ENCODE measurements at places on chromosomes 11 and 22.

GRCh38 chr11:32464078-32464477, 28.7 kb upstream of the WT1 start:
- DNase-seq = no peak

- DNase-seq = no peak
These were observed 3.3 kb upstream of the SHISA8 start for GRCh38 chr22:41917903-41918791.

GRCh38 chr22:39997939-39998726, 3.4 kb downstream of the FAM83F start:
- DNase-seq = no peak

DNA sequence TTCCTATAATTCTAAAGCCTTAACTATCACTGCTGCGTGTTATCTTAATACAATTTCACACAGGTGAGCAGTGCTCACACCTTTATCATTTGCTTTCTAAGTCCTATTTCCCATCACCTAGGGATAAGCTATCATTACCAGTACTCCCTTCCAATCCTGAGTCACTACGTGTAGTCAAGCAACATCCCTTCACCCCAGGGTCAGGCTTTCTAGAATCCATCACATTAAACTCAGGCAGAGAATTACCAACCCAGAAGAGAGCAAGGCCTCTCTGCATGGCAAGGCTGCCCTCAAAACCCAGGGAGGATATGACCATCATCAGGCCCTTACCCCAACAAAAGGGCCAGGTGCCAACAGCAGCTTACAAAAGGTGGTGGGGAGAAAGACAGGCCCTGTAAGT, 9.8 kb downstream of the PACSIN2 start:
- no peak for DNase-seq

- no peak for DNase-seq
These were observed 213.7 kb downstream of the CADM1 start for GRCh38 chr11:115290479-115290878.

DNA sequence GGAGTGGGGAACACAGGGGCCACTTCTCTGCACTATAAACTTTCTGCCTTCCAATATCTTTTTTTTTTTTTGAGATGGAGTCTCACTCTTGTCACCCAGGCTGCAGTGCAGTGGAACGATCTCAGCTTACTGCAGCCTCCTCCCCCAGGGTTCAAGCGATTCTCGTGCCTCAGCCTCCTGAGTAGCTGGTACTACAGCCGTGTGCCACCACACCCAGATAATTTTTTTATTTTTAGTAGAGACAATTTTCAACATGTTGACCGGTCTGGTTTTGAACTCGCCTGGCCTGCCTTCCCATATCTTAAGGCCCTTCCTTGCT, 1.7 kb downstream of the SLC3A2 start:
- peak; percentile 23 for DNase-seq

DNA sequence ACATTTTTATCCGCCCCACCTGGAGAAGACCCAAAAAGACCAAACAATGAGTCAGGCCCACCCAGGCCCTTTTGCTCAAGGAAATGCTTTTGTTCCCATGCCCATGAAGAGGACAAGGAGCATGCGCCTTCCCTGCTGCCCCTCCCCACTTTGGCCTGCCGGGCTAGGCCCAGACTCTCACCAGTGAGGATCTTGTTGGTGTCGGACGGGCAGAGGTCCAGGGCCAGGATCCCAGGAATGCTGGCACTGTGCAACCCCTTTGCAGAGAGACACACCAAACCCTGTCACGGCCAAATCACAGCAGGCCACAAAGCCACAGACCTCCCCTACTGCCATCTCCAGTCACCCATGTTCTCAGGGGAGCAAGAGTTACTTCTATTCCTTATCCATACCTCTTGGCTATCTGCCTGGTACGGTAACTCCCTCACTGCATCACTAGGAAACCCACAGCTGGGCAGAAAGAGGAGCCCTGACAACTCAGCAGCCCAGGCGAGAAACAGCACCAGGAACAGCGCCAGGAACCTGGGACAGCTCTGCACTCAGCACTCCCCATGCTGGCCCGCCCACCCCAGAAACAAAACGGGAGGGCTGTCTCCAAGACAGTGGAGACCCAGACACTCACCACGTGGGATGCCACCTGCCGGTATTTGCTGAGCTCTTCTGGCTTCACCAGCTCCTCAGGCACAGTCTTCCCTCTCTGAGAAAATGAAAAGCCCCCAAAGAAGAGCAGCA, 5.5 kb downstream of the PRPF19 start:
- DNase-seq = no peak

DNA sequence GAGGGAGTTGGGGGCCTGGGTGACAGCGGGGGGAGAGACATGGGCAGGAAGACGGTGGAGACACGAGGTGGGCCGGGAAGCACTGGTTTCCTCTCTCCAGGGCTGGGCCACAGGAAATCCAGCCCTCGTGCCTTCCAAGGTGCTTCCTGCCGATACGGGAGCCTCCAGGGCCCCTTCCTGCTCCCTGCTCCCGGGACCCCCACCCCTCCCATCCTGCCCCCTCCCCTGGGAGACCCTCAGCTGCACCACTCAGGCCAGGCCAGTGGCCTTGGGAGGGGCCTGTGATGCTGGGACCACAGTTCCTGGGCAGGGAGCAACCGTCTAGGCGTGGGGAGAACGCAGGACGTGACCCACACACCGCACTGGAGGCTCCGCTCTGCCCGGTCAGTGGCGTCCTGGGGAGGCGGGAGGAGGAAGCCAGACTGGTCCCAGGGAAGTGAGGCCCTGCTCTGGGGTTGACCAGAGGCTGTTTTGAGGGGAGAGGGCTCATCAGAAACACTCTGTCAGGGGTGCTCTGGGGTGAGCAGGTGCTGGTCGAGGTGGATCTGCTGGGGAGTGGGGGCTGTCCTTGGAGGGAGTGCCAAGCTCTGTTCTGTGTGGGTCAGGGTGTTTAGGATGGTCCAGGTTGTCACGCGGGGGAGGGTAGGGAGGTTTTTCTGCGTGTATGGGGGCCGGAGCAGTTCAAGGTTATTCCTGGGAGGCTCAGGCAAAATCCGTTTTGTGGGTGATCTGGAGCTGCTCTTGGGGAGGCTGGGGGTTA, at the start of gene SHANK3:
TSS of gene SHANK3 (plus strand) at position 353 of the 760 bp plus-strand sequence.
- DNase-seq = no peak

DNA sequence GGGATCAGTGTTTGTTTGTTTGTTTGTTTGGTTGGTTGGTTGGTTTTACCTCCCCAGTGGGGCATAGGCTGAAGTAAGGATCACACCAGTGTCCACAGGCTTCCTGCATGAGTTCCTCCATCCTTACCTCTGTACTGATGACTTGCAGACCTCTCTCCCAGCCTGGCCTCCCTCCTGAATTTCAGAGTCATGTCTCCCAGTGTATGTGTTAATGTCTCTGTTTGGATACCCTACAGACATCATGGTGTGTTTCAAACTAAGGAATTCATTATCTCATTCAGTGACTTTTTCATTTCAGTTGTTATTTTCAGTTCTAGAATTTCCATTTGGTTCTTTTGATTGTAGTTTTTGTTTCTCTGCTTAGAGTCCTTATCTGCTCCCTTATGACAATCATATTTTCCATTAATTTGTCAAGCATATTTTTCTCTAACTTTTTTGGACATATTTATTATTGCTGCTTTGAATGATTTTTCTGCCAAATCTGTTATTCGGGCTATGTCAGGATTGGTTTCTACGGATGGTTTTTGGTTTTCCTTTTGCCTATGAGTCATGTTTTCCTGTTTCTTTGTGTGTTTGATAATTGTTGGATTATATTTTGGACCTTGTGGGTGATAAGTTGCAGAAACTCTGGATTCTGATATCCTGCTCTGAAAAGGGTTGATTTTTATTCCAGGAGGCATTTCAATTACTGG, 23.6 kb downstream of the MYEOV start:
- DNase-seq = no peak

DNA sequence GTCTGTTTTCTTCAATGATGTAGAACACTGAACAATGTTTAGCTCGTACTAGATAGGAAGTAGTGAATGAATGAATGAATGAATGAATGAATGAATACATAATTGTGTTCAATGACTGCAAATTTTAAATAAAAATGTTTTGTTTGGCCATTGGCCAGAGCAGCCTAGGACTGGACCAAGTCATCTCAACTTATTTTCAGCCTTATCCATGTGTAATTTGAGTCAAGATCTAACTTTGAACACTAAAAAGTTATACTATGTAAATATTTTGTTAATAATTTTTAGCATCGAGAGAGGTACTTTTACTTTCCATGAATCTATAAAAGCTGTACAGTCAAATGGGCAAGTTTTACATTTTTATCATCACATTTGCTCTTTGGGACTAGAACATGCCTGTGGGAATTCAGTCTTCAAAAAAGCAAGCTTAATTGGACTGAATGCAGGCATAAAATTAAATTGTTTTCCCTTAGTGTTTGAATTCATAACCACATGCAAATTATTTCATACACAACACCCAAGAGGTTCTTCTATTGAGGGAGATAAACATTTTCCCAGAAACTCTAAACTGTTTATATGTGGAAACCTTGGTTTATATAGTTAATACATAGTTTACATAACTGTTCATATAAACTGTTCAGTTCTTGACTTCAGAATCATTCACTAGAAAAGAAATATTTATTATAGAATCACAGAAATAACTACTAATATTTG, 222.1 kb upstream of the ANO3 start:
- DNase-seq = no peak

- no peak for DNase-seq
These were observed 25.8 kb downstream of the YDJC start for GRCh38 chr22:21603973-21604372.

- DNase-seq = no peak
These were observed 7.2 kb downstream of the UPK3A start for GRCh38 chr22:45291931-45292290.

DNA sequence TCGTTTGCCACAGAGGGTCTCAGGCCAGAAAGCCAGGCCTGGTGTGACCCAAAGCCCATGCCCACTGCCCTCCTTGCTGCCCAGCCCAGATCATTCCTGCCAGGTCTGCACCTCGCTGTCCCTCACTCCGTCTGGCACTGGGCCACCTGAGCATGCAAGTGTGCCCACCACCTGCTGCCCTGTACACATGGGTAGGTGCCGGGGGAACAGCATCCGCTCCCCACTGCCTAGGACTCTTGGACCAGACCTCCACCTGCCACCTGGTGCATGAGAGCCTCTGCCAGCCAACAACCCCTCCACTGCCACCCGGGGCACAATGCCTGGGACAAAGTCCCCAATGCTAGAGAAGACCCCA, 12.5 kb downstream of the MGAT3 start:
- DNase-seq = no peak

DNA sequence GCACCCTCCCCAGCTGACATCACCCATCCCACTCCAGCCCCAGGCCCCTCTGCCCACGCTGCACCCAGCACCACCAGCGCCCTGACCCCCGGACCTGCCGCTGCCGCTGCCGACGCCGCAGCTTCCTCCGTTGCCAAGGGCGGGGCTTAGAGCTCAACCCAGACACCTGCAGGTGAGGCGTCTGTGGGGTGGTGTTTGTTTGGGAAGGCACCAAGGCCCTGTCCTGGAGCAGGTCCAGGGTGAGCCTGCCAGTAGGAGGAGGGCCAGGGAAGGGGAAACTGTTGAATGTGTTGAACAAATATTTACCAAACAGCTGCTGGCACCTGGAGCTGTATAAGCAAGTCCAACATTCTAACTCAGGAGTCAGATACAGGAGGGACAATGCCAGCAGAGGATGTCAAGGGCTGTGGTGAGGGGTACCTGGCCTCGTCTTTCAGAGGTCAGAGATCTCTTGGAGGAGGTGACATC, 3.1 kb downstream of the VEGFB start:
- no peak for DNase-seq

DNA sequence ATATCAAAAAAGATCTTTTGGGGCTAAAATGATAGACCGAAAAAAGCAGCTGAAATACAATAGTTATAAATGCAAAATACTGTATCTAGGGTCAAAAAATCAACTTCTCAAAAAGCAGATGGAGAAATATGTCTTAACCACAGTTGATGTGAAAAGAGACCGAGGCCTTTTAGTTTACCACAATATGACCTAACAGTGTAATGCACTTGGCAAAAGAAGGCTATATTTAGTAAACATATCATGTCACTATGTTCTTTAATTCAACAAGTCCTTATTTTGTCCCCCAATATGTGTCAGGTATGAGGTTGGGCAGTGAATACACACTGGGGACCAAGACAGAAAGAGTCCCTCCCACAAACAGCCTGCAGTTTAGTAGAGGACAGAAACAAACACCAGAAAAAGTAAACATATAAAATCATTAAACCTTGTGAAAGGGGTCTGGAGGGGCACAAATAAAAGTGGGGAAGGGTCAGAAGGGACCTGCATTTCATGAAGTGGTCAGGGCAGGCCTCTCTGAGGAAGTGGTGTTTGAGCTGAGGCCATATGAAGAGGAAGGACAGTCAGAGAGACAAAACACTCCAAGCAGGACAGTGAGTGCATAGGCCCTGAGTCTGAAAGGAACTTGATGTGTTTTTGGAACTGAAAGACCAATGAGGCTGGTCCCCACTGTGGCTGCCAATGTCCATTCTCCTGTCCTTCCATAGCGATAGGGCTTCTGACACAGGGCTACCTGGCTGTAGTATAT, 53.4 kb downstream of the LIF start:
- no peak for DNase-seq

- no peak for DNase-seq
These were observed 114.4 kb downstream of the MPPED1 start for GRCh38 chr22:43526117-43526655.

GRCh38 chr22:39343259-39344045, 6.3 kb upstream of the SYNGR1 start:
- DNase-seq = peak; percentile 67

Measured in activated CD4-positive, alpha-beta memory T cell treated with anti-CD3 and anti-CD28 coated beads for 36 hours (primary cell).